ENCODE measurements at places on chromosomes 12 and 14. TPM values are rescaled to one million over a fixed set of nuclear protein-coding genes. Genes with fewer than 3 reads are reported as not detected.
A peak's percentile ranks its signal among the peaks of the same experiment; 100 is the strongest.

GRCh38 chr12:18340786-18341185 lies 79.5 kb downstream of the PIK3C2G start:
- DNase-seq: no peak

DNA sequence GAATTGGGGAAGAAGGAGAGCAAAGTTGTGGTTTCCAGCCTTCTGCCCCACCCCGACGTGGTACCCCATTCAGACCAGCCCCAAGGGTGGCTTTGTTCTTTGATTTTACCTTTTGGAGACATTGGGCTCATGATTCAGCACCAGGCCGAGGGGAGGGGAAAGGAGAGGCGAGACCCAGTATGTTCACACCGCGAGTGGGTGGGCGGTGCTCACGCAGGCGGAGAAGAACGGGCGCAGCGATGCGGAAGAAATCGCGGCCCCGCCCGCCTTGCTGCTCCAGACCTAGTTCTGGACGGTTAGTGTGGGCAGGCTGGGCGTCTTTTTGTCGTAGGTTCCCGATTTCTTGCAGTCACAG lies 963 bp downstream of the ATL1 start:
- DNase-seq: peak; percentile 61

- DNase-seq: no peak
Measured at GRCh38 chr12:107541001-107541705, 144.4 kb upstream of the PWP1 start.

GRCh38 chr14:77794357-77794756 lies 5.6 kb upstream of the ADCK1 start:
- DNase-seq: no peak

- no peak for DNase-seq
Measured at GRCh38 chr12:60644076-60644475, 1048.2 kb downstream of the SLC16A7 start.

DNA sequence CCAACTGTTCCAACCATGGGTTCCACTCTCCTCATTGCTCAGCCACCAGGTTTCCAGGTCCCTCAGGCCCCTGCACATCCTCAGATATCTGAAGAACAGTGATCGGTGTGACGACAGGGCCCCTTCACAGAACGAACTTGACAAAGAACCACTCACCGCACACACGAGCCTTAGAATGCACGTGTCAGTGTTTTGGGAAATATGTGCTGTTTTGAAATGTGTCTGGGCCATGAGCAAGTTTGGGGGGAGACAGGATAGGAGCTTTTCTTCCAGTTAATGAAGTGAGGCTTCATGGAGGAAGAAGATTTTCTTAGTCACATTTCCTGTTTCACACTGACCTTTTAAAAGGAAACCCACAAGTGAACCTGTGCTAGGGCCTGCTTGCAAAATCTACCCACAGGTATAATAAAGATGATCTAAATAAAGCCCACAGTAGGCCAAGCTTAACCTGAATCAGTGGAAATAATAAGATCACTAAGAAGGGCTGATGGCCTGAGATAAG lies 58.6 kb downstream of the ZFP36L1 start:
- peak; percentile 60 for DNase-seq

GRCh38 chr14:35361141-35361480 lies 43.4 kb downstream of the NFKBIA start:
- no peak for DNase-seq

DNA sequence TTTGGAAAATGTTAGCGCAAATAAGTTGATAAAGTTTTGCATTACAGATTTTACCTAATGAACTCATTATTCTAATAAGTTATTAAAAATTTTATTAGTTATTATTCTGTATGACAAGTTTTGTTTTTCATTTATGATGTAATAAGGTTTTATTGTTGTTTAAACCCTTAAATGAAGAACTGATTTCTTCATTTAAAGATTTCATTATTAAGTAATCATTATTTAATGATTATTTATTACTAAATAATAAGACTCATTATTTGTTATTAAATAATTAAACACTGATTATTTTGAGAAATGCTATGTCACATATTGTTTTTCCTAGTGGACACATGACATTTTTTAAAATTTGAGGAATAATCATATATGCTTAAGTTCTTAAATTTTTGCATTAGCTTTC lies 34.2 kb downstream of the USP15 start:
- DNase-seq: no peak

GRCh38 chr12:3533703-3534386 lies 42.8 kb downstream of the PRMT8 start:
- no peak for DNase-seq

DNA sequence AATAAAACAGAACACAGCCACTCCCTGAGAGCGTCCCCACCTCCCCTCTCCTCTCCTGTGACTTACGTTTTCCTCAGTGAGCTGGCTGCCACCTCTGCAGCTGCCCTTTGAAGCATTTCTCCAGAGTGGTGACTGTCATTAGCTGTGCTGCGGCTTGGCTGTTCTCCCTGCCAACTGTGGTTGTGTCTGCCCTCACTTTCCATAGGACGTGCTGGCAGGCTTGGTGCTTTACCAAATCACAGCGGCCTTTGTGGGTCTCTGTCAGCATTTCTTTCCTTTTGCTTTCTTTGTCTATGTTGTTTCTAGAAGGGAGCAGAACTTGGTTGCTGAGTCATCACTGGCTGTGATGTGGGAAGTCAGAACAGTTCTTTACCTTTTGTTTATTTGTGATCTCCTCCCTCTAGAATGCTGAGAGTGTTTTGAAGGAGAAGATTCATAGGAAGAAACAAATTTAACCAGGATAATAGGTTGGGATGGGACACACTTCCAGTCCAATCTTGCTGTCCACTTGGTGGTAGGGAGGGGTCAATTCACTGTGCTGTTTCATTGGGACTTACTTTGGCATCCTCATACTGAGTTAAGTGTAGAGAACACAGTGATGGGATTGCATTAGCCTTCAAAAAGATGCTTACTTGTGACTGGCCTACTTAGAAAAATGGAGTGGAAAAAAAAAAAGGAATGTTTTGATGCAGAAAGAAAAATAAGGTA lies 88.2 kb downstream of the TMX1 start:
- peak; percentile 57 for DNase-seq

- DNase-seq: no peak
Measured at GRCh38 chr12:66319266-66319954, 17.1 kb downstream of the HELB start.

The GARIN6 gene
- not detected for total RNA-seq

The LRTM2 gene
- total RNA-seq: not detected

The SLC22A17 gene
- 2.2 TPM for total RNA-seq

The SAMD4A gene
- 4.6 TPM for total RNA-seq

All from activated naive CD8-positive, alpha-beta T cell treated with anti-CD3 and anti-CD28 coated beads for 36 hours (primary cell).